Stimulated activated CD4-positive, alpha-beta T cell treated with anti-CD3 and anti-CD28 coated beads, Interleukin-12 subunit alpha, Interleukin-12 subunit beta, amount 100 ng/mL, for 4 hours (primary cell): ENCODE measurements at places on chromosomes 7 and 10.

DNA sequence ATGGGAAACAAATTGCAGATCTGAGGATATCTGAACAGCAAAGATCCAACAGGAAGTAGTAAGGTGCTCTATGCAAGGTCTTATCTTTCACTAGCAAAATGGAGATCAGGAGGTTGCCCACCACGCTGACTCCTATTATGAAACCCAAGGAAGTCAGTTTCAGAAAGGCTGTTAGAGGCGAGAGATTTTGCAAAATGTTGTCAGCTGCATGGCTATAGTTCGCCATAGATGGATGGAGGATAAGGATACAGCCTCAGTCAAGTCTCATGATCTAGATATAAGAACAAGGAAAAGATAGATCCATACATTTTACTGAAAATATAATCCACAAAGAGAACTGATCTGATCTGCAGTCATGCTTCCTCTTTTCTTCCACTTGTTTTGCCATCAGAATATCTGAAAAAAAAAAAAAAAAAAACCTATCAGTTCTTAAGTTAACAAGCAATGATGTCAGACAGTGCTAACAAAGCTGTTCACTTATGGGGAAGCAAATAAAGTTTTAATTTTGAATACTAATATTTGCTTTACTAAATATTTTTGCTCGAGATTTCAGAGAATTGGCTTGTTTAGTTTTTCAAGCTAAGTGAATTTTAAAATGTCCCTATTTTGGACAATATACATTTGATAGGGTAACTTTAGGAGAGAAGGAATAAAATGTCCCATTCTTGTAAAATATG, 2.0 kb downstream of the GPR85 start:
- DNase-seq, result no peak

GRCh38 chr7:48188776-48189520, 17.7 kb downstream of the ABCA13 start:
- DNase-seq, result no peak

DNA sequence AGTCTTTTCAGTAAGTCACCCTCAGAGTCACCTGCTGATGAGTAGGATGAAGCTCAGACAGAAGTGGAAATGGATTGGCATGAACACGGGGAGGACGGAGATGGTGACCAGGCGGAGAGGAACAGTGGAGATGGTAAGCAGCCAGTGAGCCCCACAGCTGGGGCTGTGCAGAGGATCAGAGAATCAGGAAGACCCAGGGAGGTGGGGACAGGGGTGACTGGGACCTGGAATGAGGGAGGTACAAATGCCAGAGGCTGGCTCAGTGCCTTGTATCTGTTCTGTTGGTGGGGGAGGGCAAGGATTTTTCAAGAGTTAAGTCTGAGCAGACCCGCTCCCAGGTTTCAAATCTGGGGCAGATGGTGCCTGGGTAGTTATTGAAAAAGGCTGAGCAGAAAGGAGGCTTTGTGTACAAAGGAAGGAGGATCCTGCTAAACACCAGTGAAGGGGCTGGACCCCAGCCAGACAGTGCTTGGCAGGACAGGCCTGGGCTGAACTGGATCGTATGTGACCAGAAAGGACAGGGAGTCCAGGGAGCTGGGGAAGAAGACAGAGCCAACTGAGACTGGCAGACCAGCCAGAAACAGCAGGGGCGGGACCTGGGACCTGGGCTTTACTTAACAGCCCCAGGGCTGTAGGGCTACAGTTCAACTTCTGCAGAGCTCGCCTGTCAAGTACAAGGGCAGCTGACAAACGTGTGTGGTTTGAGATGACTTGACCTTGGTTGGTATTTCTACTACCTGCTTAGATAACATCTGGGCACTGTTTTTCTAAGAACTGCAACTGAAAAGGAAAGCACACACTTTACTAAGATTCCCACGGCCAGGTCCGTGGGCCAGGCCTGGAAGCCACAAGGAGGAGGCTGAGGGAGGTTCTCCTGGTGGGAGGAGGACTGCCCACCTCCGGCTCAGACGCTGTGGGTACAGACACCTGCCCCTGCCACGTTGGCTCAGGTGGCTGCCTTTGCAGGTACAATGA, 13.2 kb upstream of the FRMPD2 start:
- no peak for DNase-seq

DNA sequence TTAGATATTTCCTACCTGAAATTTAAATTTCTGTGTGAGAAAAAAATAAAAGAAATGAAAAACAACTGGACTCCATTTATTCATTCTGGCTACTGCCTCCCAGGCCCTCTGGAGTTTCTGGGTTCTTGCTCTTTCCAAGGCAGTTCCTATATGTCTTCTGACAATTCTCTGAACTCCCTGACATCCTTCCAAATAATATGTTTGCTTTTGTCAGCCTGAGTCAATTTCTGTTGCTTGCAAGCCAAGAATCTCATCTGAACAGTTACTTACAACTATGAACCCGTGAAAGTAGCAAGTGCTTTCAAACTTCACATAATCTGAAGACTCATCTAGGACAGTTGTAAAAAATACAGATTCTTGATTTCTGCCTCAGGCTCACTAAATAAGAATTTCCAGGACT, 216.7 kb upstream of the NPVF start:
- no peak for DNase-seq

GRCh38 chr7:30531286-30531685, 26.7 kb upstream of the GGCT start:
- no peak for DNase-seq

DNA sequence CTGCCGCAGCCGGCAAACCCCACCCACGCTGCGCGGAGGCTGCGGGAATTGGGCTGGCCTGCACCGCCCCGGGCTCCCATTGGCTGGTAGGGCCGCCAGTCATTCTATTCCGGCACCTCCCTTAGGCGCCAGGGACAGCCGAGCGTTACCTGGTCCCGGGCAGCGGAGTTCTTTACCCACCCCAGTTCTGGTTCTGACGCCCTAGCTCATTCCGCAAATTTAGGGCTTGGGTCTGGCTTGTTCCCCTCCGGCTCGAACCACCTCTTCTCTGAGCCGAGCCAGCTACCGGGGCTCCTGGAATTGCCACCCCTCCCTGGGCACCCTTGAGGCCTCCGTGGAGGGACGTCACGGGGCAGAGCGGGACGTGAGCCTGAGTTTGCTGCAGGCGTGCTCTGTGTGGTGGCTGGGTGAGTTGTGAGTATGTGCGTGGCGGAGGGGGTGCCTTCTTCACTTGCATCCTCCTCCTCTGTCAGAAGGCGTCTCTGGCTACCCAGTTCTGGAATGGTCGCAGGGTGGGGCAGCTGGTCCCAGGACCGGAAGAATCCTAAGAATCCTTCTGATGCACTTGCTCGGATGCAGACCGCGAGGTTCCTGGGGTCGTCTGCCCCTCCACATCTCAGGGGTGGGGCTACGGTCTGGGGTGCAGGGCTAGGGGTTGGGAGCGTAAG, at the start of the genes PDZD7 and SFXN3:
TSS of gene PDZD7 (minus strand) at position 2 of the 668 bp plus-strand sequence. CDS start 910 bp downstream, outside the sequence.
TSS of gene SFXN3 (plus strand) at position 107 of the 668 bp plus-strand sequence. CDS start 3,461 bp downstream, outside the sequence.
- DNase-seq, result peak; percentile 98

DNA sequence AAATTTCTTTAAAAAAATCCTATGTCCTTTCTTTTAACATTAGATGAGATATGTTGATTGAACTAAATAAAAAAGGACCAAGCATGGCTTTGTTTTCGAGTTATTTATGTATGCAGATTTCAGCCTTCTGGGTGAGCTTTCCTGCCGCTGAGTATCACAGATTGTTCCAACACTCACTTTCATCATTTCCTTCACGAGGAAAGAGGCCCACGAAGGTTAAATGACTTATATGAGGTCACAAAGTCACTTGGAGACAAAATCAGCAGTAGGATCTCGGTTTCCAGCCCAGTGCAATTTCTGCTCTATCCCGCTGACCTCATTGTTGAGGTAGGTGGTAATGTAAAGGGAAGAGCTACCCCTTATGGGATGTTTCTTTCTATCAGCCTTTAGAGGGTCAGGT, 226.8 kb downstream of the SKAP2 start:
- DNase-seq, result no peak

DNA sequence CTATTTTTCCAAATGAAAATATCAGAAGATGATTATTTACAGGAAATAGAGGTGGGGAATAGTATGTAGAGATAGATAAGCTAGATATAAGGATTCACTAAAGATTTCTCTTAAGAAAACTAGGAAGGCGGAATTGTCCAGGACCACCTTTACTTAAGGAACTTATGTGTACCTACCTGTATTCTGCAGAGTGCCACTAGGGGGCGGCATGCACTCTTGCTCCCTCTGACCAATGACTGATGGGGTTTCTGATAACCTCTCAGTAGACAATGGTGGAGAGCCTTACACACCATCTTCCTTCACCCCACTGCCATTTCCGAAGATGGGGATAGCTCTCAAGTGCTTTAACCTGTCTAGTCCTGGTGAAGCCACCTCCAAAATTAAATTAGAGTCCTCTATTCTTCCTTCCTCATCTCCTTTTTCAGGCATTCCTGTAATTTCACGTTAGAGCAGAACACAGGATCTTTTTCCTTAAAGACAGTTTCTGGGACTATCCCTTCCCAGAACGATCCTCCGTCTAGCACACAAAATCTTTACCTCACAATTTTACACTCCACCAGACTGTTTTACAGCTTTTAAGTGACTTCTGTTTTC, 453.1 kb downstream of the SORCS1 start:
- DNase-seq, result peak; percentile 0

GRCh38 chr7:34952822-34953221, 84.5 kb downstream of the DPY19L1 start:
- DNase-seq, result no peak

- no peak for DNase-seq
These were observed 383.1 kb downstream of the LRRTM3 start for GRCh38 chr10:67308912-67309311.

- no peak for DNase-seq
These were observed 18.2 kb upstream of the C10orf105 start for GRCh38 chr10:71737834-71738197.

DNA sequence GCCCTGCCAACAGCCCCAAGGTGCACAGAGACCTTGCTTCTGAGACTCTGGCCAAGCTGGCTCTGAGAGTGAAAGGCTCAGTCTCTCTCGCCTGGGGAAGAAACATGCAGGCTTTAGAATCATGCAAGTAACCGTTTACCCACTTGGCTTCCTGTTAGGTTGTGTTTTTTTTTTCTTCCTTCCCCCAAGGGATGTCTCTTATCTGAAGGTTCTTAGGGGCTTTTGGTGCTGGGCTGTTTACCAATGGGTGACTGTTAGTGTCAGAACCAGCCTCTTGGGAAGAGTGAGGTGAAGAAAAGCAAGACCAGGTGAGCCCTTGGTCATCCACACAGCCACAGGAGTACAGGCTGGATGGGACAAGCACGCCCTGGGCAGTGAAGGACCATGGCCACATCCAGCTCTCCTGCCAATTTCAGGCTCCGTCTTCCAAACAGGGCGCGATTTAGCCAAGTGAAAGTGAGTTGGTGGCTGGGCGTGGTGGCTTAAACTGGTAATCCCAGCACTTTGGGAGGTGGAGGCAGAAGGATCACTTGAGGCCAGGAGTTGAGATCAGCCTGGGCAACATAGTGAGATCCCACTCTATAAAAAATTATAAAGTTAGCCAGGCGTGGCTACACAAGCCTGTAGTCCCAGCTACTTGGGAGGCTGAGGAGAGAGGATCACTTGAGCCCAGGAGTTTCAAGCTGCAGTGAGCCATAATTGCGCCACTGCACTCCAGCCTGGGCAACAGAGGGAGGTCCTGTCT, 76.3 kb upstream of the CUX1 start:
- no peak for DNase-seq

DNA sequence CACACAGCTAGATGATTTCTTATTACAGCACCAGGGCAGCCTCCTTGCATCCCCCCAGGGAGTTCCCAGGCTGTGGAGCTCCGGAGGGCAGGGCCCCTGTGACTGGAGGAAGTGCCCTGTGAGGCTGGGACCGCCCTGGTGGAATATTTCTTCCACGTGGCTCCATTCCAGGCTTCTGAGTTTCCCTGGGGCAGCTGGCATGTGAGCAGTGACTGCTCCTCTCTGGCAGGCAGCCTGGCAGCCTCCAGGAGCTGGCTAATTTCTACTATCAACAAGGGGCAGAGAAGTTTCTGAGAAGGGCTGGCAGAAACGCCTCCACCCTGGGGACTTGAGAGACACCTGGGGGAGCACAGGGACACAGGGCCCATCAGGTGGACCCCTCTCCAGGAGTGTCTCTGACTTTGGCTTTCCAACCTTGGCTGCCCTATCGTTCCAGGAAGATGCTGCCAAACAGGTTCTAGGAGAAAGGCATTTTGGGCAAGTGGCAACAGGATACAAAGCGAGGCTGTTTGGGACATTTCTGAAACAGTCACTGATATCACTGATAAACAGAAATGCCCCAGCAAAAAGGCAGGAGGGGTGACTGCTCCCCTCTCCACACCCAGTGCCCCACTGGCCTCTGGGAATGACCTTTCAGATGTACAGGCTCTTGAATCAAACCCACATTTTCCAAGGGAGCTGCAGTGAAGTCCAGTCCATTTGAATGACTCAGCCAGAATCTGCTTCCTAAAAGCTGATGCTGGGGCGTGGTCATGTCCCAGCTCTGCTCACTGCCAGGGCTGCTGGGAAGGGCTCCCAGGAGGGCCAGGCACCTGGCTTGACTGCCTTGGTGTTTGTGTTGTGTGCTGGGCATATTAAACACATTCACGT, 16.1 kb downstream of the MYOF start:
- DNase-seq, result no peak

- peak; percentile 53 for DNase-seq
These were observed 81.7 kb downstream of the RNF216 start for GRCh38 chr7:5699467-5700384.

GRCh38 chr10:6465854-6466601, 114.0 kb downstream of the PRKCQ start:
- DNase-seq, result peak; percentile 10

- no peak for DNase-seq
These were observed 26.9 kb upstream of the OR9A4 start for GRCh38 chr7:141889321-141889720.

GRCh38 chr10:35843524-35844181, 201.6 kb upstream of the FZD8 start:
- DNase-seq, result no peak

- DNase-seq, result no peak
These were observed 29.4 kb upstream of the RAPGEF5 start for GRCh38 chr7:22386206-22386858.

DNA sequence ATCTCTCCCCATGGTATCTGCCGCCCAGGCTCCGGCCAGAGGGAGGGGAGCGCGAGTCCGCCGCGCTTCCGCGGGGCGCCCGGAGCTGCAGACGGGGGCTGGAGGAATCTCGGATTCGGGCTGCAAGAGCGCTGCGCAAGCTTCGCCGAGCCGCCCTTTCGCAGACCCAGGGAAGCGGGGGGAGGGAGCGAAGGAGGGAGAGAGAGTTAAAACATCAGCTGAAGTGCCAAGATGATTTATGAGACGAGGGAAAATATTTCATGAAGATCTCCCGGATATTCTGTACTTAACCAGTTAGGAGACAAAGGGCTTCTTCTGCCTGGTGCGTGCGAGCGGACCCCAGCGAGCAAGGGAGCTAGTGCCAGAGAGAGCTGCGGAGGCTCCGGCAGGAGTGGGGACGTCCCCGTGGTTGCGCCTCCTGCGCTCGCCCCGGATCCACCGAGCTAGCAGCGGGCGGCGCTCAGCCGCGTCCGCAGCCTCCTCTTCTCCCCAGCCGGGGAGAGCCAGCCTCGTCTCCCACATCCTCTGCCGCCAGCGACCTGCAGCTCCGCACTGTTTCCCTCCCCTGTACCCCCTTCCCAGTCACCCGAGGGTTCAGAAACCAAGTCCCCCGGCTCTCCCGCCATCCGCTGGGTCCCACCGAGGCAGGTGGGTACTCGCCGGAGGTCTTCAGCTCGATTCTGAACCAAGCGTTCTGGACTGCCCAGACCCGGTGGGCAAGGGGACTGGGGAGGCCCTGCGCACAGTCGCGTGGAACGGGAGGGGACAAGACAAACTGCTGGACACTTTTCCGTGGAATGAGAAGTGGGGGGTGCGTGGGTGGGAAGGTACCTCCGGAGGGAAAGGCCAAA, 1.0 kb upstream of the PAX2 start:
- DNase-seq, result no peak

GRCh38 chr10:109428775-109429491, 494.4 kb downstream of the XPNPEP1 start:
- no peak for DNase-seq
